Kidney epithelial cell (primary cell): ENCODE measurements at places on chromosomes 3 and 15. TPM values are rescaled to one million over a fixed set of nuclear protein-coding genes. Genes with fewer than 3 reads are reported as not detected.

Gene AMT
- total RNA-seq, result 4.9 and 6.6 TPM in 2 replicates

Gene IGDCC3
- 0.13 and 0.27 TPM in 2 replicates for total RNA-seq

Gene A4GNT
- total RNA-seq, result not detected in 2 replicates

Gene TMEM158
- total RNA-seq, result 1.1 and 5.8 TPM in 2 replicates

Gene NRROS
- total RNA-seq, result 1.8 and 2.5 TPM in 2 replicates

Gene STAB1
- 0.42 and 1.1 TPM in 2 replicates for total RNA-seq

Gene PPIP5K1
- 20.8 and 26.2 TPM in 2 replicates for total RNA-seq

Gene DNAH1
- 0.96 and 2.9 TPM in 2 replicates for total RNA-seq

Gene TLR9
- total RNA-seq, result not detected in 2 replicates

Gene LTK
- total RNA-seq, result 7.9 and 11.5 TPM in 2 replicates

DNA sequence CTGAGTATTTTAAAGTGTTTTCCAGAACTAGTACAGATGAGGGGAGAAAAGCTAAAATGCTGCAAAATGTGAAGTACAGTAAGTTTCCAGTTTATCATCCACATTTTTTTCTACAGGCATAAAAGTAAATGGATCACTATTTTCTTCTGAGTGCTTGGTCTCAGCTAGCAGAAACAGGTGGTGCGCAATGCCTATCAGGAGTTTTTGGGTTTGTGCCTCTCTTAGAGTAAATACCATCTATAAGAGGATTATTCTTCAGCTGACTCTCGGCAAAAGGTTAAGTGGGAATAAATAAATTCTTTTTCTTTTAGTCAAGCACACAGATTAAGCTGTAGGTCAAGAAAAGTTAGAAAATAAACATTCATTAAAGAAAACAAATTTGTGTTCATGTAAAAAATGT, 1027.7 kb downstream of the PLOD2 start:
- no peak for DNase-seq

DNA sequence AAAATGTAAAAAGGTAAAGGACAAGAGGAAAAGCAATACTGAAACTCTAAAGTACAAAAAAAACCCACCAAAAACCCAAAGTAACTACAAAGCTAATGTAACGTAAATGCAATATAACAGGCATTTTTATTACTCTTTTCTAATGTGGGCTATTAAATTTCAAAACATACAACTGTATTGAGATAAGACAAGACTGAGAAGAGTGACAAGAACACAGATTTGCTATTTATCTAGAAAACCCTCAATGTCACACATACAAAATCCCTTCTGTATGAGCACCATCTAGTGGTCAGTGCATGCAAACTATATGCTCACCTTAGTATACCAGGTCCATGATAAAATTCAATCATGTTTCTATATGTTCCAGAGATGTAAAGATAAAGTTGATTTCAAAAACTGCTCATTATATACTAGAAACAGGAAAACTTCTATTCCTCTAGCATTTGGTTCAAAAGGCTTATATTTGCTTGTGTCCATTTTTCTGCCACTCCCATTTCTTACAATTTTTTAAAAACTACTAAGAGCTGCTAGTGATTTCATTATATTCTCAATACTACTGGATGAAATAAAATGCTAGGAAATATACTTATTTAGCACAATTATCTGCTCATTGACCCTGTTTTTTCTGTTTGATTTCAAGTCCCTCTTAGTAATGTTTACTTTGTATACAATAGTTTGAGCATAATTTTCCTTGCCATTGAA, 111.4 kb downstream of the DLG1 start:
- no peak for DNase-seq

GRCh38 chr3:171352387-171352935, 107.7 kb downstream of the TNIK start:
- DNase-seq, result no peak

- DNase-seq, result no peak
These were observed 3.8 kb upstream of the CAMP start for GRCh38 chr3:48219543-48219942.

GRCh38 chr15:88992216-88992615, 79.0 kb upstream of the MFGE8 start:
- DNase-seq, result no peak

DNA sequence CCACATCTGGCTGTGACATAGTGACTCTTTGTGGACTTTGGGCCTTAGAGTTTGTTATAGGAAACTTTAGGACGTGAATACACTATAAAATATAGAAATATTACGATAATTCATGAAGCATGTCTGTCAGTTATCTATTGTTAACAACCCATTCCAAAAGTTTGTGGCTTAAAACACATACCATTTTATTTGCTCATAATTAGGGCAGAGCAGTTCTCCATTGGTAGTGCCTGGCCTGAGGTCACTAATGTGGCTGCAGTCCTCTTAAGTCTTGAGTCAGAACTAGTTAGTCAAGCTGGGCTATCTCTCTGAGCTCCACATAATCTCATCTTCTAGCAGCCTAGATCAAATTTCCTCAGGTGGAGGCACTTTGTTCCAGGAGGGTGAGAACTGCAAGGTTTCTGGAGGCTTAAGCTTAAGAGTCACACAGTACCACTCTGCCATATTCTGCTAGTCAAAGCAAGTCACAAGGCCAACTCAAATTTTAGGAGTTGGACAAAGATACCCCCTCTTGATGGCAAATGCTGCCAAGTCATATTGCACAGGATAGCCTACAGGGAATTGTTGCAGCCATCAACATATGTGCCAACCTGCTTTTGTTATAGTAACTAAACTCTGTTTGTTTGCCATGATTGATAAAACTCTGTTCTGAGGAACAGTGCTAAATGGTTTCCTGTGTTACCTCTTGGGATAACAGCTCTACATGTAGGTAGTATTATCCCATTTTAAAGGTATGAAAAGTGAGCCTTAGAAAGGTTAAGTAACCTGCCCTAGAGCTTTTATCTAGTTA, 8.7 kb downstream of the ATXN7 start:
- peak; percentile 43 for DNase-seq

DNA sequence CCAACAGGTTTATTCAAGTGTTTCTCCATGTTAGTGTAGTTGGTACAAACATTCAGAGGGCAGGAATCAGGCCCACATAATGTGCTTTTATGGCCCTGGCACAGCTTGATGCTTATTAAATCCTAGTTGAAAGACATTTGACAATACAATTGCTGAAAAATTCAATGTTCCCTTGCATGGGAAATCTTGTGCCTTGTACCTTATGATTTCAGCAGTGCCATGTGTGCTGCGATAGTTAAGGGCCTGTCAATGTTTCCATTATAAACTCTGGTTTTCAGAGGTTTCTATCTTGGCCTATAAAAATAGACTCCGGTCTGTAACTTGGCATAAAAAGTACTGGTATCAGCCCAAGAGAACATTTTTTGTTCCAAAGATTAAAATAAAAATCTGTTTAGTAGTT, 207.2 kb downstream of the TBC1D5 start:
- DNase-seq, result no peak

- DNase-seq, result no peak
These were observed 95.8 kb upstream of the TNFAIP8L3 start for GRCh38 chr15:51190424-51191068.

- no peak for DNase-seq
These were observed 636.1 kb upstream of the NAALADL2 start for GRCh38 chr3:174223042-174223441.

DNA sequence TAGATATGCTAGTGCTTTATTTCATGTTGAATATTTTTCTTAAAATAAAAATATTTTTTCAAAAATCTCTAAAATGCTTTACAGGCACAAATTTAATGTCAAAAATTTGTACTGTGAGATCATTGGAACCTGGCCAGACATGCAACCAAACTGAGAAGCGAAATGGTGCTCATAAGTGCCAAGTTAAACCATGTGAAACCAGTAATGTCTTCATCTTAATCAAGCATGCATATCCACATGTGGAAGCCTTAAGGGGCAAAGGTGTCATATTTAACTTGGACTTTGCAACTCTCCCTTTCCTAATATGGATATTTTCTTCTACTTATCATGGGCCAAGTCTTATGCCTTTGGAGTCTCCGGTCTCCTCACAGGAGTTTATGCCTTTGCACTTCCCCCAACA, 208.9 kb upstream of the COL8A1 start:
- peak; percentile 1 for DNase-seq

GRCh38 chr3:144501467-144501866, 529.8 kb downstream of the DIPK2A start:
- no peak for DNase-seq

GRCh38 chr3:196666001-196666867, 26.7 kb downstream of the NRROS start:
- DNase-seq, result peak; percentile 32

- no peak for DNase-seq
These were observed 27.8 kb downstream of the STAC start for GRCh38 chr3:36408146-36408545.

GRCh38 chr3:99365396-99365795, 273.0 kb upstream of the COL8A1 start:
- DNase-seq, result no peak

GRCh38 chr15:39079296-39079847, 501.5 kb upstream of the THBS1 start:
- peak; percentile 67 for DNase-seq

GRCh38 chr3:132569153-132569552, 27.9 kb upstream of the ACKR4 start:
- DNase-seq, result no peak

DNA sequence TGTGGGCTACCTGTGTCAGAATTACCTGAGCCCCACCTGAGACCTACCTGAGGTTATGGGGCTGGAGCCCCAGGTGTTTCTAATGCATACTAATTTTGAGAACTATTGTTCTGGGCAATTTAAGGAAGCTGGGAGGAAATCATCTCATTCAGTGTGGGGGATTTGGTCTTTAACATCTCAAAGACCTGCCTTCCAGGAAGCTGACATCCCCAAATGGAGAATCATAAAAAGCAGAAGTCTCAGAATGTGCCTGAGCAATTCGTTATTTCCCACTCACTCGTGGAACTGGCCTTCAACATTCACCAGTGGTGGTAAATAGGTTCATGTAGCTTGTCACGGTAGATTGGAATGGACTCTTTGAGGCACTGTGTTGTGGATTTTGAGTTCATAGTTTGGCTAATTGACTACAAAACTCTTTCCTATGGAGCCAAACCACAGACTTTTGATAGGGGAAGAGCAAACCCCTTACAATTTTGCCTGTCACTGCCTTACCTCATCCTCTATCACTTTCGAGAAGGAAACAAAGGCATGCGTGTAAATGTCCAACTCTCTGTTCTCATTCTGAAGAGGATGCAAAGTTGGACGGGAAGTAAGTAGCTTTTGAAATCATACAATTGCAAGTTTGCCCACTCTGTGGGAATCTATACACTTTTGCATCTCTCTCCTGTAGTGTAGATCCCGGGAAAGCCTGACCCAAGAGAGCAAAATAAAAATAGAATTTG, 521.0 kb upstream of the MDFIC2 start:
- DNase-seq, result no peak

GRCh38 chr3:112002096-112002971, 3.6 kb downstream of the TAGLN3 start:
- DNase-seq, result no peak

DNA sequence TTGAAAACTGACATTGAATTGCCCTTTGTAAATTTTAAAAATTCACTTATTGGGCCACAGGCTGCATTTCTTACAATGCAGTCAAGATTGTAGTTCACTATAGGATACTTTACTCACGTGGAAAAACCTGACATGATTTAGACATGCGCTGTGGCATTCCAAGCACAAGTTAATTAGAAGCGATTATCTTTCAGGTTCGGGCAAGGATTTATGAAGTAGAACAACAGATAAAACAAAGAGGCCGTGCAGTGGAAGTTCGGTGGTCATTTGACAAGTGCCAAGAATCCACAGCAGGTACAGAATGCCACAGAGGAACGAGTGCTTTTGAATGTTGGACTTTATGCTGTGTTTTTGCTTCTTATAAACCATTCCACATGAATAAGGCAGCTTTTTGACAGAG, 37.8 kb downstream of the GPR171 start:
- no peak for DNase-seq

GRCh38 chr3:15804553-15805095, 6.8 kb upstream of the ANKRD28 start:
- no peak for DNase-seq

DNA sequence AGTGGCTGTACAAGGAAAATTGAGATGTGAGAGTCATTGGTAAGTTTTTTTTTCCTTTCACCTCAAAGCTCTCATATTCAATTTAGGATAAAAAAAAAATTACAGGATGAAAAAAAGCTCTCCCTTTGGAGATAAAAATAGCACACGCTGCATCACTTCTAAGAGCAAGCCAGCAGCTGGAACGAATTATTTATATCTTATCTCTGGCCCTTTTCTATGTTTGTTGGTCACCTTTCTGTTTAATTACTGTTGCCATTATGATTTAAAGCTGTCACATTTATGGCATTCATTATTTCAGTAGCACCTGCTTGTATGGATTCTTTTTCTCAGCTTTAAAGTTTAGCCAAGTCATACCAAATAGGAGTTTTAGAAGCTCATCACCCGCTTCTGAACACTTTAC, 171.6 kb upstream of the PDZRN3 start:
- no peak for DNase-seq

DNA sequence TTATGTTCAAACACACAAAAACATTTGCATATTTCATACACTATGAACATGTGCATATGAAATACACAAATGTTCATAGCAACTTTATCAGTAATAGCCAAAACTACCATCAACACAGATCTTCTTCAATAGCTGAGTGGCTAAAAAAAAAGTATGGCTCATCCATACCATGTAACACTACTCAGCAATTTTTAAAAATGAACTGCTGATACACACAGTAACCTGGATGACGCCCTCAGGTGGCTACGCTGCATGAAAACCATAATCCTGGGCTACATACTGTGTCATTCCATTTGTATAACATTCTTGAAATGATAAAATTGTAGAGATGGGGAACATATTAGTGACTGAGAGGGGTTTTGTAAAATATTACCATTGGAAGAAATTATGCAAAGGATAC, 243.6 kb downstream of the MAGI1 start:
- DNase-seq, result no peak

GRCh38 chr3:14577897-14578296, 37.8 kb upstream of the GRIP2 start:
- no peak for DNase-seq

- no peak for DNase-seq
These were observed 288.1 kb upstream of the GPR149 start for GRCh38 chr3:154718053-154718452.

DNA sequence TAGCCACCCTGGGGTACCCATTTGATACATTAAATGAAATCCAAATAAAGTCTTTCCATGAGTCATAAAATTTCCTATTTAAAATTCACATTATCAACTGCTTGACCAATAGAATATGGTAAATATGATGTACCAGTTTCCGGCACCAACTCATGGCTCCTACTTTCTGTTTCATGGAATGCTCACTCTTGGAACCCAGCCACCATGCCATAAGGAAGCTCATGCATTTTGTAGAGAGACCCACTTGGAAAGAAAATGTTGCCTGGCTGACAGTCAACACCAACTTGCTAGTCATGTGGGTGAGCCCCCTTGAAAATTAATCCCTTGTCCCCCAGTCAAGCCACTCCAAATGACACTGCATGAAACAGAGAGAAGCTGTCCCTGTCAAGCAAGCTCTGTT, 57.2 kb downstream of the WWTR1 start:
- DNase-seq, result no peak

GRCh38 chr15:73354241-73354640, 14.5 kb downstream of the HCN4 start:
- no peak for DNase-seq

- no peak for DNase-seq
These were observed 393.4 kb upstream of the NR2F2 start for GRCh38 chr15:95937128-95937528.
